Body of pancreas (tissue), 4 donors: ENCODE measurements at places on chromosomes 3 and 15. TPM values are rescaled to one million over a fixed set of nuclear protein-coding genes. Genes with fewer than 3 reads are reported as not detected.

DNASE1L3 gene
- total RNA-seq, result not detected

C3orf18 gene
- 11.4 TPM for total RNA-seq

SEMA4B gene
- 63.9 TPM for total RNA-seq

LRRC3B gene
- not detected for total RNA-seq

VWA5B2 gene
- total RNA-seq, result 15.8 TPM

- no peak for DNase-seq
Observed at GRCh38 chr3:49445391-49445790, 16.3 kb upstream of the NICN1 start.

DNA sequence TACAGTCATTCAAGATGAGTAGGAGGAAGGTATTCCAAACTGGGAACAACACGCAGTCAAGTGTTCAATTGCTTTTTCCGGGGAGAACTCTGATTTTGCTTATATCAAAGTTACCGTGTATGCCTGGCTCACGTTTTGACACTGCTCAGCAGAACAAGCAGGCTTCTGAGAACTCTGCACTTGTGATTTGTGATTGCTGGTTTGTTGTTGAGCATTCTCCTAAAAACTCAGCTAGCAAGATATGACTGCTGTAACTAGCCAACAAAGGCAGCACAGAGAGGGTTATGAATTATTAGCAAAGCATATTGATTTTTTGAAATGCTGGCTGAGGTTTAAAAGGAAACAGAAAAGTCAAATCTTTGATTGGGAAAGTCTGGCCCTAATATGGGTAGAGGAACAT lies 151.7 kb downstream of the ZPLD1 start:
- DNase-seq, result no peak

- no peak for DNase-seq
Observed at GRCh38 chr15:48315041-48315440, 16.2 kb upstream of the DUT start.

GRCh38 chr3:101943029-101943428 lies 93.7 kb downstream of the NFKBIZ start:
- no peak for DNase-seq

DNA sequence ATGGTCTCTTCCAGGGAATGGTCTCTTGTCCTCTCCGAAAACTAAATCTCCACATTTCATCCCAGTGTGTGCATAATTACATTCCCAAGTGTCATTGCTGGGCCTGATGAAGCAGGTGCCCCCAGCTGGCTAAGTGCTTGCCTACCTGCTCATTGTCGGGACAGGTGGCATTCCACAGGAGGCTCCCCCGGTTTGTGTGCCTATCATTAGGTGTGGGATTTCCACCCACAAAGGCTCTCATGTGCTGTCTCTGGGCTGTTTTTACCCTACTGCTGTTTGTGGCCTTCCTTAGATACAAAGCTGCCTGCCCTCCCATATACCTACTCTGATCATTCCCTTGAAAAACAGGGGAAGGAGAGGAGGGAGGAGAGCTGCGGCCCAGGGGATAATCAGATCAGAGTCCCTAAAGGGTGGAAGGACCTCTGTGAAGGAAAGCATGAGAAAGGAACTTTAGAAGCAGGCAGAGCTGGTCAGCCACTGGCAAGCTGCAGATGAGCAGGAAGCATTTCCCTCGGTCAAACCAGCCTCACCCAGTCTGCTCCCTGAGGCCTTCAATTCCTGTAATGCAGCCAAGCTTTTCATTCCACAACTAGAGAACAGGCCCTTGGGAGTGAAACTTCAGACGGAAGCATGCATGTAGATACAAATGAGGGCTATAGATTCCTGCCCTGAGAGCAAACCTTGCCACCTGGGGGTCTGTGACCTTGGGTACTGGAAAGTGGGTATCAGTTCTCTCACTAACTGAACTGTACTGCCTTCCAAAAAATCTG lies 60.7 kb upstream of the HEG1 start:
- DNase-seq, result no peak

DNA sequence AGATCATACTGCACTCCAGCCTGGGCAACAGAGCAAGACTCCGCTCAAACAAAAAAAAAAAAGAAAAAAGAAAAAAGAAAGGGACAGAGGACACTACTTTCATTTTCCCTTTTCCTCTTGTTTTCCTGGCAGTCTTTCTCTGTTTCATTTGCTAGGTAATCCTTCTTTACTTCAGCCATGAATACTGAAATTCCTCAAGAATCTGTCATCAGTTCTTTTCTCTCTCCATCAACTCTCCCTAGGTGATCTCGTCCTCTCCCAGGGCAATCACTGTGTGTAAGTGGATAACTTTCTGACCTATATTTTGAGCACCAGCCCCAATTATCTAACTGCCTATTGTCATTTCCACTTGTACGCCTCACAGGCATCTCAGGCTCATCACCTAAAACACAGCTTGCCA lies 51.5 kb downstream of the TTC23 start:
- no peak for DNase-seq

DNA sequence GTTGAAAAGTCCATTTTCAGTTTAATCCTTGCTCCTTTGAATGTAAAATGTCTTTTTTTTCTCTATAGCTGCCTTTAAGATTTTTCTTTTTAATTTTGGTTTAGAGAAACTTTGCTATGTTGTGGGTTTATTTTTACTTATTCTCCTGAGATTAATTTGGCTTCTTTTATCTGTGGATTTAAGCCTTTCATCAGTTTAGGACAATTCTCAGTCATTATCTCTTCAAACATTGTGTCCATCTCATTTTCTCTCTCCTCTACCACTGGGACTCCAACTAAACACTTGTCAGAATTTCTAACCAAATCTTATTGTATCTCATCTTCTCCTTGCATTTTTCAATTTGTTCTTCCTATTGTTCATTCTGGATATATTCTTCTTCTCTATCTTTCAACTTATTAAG lies 12.4 kb upstream of the ITGA11 start:
- DNase-seq, result no peak

GRCh38 chr15:81378443-81378842 lies 4.4 kb upstream of the TMC3 start:
- DNase-seq, result no peak
